ENCODE measurements at places on chromosomes 3 and 15.

DNA sequence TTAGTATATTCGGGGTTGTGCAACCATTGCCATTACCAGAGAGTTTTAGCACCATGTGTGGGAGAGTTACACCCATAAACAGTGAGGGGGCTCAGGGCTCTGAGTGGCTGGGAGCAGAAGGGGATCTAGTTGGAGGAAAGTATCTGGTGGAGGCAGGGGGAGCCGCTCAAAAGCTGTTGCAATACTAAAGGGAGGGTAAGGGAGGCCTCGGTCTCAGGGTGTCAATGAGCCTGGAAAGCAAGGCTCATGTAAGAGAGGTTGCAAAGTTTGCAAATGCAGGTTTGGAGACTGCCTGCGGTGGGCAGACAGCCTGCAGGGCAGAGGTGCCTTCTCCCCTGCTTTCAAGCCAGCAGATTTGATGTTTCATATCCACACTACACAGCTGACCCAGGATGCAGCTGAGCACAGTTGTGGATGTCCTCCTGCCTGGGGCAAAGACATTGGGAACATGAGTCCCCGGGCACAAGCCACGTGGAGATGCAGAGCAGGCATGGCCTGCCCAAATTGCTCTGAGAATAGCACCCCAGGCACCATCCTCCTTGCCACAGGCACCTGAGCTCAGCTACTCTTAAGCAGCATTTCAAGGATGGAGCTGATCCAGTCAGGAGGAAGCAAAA, 181.4 kb downstream of the TLE3 start:
- DNase-seq, result no peak

DNA sequence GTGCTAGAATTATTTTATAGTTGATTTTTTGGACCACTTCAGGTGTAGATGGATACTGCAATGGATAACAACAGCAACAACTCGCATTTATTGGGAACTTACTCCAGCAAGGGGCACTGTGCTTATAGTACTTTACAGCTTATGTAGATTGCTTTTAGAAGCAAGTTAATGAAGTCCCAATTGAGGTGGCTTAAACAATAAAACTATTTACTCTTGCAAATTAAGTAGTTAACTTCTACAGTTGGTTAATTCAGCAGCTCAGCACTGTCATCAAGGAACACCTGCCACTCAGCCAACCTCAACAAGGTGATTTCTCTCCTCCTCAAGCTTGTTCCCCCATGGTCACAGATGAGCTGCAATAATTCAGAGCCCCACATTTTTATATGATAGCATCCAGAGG, 124.1 kb downstream of the RASA2 start:
- DNase-seq, result no peak

GRCh38 chr3:71089271-71089847, 494.2 kb downstream of the FOXP1 start:
- DNase-seq, result no peak

GRCh38 chr3:3335903-3336302, 156.4 kb upstream of the CRBN start:
- no peak for DNase-seq

GRCh38 chr3:30672959-30673358, 66.6 kb downstream of the TGFBR2 start:
- DNase-seq, result no peak
